ENCODE measurements at places on chromosomes 6 and 20.

DNA sequence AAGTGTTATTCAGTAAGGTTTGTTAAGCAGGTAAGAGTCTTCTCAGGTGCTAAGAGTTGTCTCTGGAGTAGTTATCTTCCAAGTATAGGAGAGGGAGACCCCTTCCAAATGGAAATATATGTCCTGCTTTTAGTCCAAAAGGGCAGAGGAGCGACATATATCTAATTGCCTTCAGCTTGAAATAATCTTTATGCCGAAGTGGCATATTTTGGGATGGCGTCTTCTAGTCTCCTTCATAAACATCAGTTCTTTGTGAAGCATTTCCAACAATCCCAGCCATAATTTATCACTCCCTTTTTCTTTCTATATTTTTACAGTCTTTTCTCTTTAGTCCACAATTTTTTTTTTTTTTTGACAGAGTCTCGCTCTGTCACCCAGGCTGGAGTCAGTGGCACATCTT is 6.0 kb downstream of the TMC2 start:
- DNase-seq, result no peak

DNA sequence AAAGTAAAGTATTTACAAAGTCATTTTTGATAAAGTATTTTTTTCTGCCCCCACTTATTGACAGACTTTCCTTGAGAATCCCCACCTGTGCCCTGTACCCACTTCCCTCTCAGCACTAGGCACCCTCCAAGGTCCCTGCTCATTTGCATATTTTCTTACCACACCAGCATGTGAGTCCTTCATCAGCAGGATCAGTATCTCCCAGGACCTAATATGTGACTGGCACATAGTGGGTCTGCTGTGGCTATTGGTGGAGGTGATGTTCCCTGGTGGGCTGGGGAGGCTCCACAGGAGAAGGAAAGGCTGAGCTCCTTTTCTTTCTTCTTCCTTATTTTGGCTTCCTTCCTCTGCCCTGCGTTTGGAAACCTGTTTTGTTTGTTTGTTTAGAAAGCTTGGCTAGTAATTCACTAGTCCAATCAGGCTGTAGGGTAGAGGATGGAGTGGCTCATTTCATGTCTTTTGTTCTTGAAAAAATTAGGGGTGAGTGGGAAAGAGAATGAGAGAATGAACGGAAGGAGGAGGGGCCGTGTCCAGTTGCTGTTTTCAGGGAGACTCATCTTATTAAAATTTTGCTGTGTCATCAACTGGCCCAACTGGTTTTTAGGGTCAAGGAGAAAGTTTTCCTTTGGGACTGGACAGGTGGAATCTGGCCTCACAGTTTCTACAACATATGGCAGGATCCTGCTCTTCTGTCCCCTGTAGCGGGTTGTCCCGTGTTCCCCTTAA is 2.8 kb upstream of the RNF24 start:
- no peak for DNase-seq

- no peak for DNase-seq
These were observed 16.4 kb downstream of the FOXQ1 start for GRCh38 chr6:1328129-1328800.

DNA sequence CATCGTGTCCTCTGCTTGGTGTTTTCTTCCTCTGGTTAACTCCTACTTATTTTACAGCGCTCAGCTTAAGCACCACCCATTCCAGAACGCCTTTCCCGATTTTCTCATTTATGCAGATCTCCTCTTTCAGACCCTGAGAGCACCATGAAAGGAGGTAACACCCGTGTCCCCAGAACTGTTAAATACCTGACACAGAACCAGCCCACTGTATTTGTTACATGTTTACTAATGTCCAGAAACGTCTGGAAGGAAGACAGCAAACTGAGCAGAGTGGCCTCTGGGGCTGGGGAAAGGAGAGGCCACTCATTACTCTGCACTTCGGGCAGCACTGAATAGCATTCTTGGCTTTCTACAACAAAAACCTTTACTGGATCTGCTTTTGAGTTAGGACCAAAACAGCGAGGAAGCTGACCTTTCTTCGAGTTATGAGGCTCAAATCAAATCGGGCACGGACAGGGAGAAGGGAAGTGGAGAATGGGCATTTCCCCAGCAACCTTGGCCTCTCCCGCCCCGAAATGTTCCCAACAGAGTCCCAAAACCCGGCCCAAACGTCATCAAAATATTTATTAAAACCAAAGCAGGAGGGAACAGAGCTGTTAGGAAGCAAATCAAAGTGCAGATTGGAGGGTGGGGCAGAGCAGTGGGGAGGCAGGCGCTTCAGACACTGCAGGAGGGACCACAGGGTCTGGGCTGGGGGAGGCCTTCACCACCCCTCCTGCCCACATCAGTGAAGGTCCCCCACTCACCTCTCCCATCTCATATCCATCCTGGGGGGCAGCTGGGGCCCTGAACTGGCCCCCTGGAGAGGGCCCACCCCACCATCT is 1.1 kb upstream of the NECAB3 start:
- no peak for DNase-seq

- no peak for DNase-seq
These were observed 68.5 kb upstream of the DUSP22 start for GRCh38 chr6:223763-224162.

- DNase-seq, result no peak
These were observed 166.5 kb upstream of the QKI start for GRCh38 chr6:163248051-163248450.

GRCh38 chr6:48615041-48615440 is 504.0 kb upstream of the PTCHD4 start:
- no peak for DNase-seq

DNA sequence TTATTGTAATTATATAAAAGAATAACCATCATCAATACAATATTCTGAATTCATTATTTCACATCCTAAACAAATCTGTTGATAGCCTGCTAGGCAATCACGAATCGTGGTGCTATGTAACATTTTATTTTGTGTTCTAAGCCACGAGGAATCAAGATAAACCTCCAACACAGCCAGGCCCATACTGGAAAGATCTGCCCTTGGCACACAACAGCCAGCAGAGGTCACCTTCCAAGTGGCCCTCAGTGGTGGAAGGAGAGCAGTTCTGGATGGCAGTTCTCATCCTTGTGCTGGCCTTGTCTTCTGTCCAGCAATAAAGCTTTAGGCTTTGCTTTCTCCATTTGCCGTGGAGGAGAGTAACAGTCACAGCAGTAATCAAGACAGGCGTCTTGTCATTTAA is 13.2 kb downstream of the ZNF831 start:
- no peak for DNase-seq

GRCh38 chr6:48701572-48701971 is 590.6 kb upstream of the PTCHD4 start:
- no peak for DNase-seq

DNA sequence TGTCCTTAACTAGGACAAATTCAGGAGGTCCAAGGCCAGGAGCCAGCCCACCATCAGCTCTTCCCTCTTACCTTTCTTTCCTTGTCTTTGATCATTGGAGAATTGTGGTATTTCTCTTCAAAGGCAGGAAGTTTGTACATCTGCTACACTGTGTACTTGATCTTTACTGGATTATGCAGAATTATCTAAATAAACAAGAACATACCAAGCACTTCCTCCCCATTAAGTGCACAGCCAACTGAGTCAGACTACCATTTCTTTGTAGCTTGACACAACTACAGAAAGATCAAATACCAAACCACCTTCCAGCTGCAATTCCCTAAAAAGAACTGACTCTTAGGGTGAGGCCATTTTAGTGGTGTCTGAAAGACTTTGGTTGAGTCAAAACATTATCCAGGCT is 195.1 kb downstream of the HDGFL1 start:
- no peak for DNase-seq

DNA sequence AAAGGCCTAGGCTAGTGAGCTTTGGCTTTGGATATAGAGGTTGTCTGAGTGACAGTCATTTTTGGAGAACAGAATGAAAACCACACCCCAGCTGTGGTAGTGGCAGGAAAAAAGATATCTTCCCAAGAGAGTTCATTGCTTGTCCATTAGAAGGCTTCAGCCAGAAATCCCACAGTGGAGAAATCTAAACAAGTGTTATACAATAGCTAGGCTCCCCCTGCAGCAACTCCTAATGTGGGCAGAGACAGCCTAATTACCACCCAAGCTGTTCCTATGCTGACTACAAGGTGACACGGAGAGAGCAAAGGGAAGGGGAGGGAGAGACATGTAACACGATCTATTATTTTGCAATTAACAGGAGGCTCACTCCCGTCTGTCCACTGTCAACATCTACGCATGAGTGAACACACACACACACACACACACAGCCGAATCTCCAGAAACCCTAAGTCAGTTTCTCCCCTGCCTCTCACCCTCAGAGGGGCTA is 147.5 kb upstream of the TCF21 start:
- DNase-seq, result no peak

DNA sequence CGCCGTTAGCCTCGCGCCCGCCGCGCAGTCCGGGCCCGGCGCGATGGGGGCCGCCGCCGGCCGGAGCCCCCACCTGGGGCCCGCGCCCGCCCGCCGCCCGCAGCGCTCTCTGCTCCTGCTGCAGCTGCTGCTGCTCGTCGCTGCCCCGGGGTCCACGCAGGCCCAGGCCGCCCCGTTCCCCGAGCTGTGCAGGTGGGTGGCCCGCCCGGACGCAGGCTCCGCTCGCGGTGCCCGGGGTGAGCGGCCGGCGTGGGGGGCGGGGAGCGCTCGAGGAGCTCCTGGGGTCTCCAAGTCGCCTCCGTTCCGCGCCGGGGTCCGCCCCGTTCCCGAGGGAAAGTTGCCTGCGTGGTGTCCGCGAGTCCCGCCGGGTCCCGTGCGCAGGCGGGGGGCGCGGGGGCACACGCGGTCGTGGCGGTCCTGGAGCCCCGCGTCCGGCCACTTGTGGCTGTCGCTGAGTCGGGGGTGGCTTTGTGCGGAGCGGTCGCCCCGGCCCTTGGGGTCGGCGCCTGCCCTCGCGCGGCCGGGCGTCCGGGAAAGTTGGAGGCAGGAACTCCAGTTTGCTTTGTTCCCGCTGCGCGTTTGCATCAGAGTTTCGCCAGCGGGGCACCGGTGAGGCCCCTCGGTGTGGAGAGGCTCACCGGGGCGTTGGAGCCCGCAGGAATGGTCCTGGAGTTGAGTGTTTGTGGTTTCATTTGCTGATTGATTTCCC is 476 bp downstream of the IGF2R start:
- no peak for DNase-seq

DNA sequence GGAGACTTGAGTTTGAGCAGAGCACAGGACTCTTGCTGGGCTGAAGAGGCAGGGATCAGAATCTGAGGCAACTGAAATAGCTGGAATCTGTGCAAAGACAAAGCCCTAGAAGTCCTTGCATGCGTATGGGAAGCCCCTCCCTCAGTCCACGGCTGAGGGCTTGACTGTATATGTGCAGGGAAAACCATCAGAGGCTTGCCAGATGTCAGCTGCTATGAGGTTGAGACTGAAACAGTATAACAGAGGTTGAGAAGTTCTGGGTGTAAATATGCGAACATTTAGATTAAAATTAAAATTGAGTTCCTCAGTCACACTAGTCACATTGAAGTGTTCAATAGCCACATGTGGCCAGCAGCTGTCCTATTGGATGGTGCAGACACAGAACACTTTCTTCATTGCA is 108.8 kb upstream of the NEDD9 start:
- DNase-seq, result no peak

GRCh38 chr6:53349209-53349693 is 501 bp upstream of the ELOVL5 start:
- DNase-seq, result no peak

- no peak for DNase-seq
These were observed 215.1 kb downstream of the PRL start for GRCh38 chr6:22081709-22082108.

GRCh38 chr20:23032750-23033078 is 2.4 kb upstream of the SSTR4 start:
- DNase-seq, result no peak

- DNase-seq, result no peak
These were observed 50.5 kb downstream of the CPNE5 start for GRCh38 chr6:36788768-36789167.

DNA sequence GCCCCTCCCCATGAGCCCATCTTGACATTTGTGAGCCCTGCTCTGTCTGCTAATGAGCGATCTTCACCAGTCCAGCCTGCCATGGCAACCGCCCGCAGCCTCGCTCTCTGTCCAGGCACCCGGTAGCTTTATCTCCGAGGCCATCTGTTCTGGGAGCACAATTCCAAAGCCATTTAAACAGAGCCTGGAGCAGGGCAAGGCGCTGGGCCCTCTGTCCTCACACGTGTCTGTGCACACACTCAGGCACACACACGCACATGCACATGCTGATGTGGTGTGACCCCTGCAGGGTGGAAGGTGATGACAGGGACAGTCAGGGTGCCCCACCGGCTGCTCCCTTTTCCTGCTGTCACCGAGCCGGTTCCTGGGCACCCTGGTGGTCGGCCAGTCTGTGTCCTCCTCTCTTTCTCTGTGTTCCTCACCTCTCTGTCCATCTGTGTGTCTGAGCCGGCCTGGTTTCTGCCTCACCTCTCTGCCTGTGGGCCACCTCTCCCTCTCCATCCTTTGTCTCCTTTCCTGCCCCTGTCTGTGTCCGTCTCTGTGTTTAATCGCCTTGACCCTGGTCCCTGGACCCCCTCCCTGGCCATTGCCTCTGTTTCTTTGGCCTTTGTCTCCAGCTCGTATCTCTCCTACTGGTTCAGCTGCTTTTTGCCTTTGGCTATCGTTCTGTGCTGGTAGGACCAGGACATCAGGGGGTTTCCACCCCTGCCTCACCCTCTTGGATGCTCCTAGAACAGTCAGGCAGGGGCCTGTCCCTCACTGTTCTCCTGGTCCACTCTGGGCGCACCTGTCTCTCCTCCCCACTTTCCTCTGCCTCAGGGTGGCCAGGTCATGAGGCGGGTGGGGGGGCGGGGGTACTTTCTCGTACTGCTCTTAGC is 8.8 kb upstream of the MYT1 start:
- DNase-seq, result no peak

DNA sequence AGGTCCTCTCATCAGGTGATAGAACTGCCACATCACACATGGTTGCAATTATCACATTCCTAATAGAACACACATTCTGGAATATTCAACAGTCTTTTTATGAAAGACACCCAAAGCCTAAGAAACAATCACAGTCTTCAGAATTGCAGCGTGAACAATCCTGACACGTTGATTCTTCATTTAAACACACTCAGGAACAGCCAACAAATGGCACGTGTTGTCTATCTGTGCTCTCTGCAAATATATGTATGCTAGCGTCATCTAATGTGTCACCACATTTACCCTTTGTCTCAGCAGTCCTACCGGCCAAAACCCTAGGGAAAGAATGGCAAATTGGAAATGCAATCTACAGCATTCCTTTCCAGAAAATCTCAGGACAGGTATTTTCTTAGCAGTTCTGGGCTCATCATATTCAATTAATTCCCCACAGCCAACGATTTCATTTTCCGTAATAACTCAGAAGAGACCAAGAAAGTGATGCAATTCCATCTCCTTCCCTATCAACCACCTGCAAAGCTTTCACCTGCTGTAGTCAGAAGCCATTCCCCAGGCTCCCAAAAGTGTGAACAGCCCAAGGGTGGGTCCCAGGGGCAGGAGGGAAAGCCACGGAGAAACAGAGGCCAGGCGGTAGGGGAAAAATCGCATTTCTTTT is 280.3 kb upstream of the JARID2 start:
- no peak for DNase-seq

DNA sequence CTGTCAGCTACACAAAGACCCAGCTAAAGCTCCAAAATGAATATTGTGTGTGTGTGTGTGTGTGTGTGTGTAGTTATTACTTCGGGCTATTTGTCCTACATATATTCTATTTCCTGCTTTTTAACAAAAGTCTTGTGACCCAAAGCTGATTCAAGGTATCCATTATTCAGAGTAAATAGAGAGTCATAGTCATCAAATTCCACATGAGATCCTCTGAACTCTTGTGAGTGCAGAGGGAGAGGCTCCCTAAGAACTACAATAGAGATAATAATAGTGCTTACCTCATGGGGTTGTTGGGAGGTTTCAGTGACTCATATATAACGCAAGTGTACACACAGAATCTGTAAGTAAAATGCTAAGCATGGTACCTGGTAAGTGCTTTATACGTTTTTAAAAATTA is 95.6 kb upstream of the SHLD1 start:
- DNase-seq, result no peak
